ENCODE measurements at places on chromosomes 3 and 15. TPM values are rescaled to one million over a fixed set of nuclear protein-coding genes. Genes with fewer than 3 reads are reported as not detected.

GRCh38 chr3:29408676-29409075, 127.8 kb downstream of the RBMS3 start:
- no peak for DNase-seq

GRCh38 chr15:41048852-41049251, 67.2 kb downstream of the INO80 start:
- no peak for DNase-seq

DNA sequence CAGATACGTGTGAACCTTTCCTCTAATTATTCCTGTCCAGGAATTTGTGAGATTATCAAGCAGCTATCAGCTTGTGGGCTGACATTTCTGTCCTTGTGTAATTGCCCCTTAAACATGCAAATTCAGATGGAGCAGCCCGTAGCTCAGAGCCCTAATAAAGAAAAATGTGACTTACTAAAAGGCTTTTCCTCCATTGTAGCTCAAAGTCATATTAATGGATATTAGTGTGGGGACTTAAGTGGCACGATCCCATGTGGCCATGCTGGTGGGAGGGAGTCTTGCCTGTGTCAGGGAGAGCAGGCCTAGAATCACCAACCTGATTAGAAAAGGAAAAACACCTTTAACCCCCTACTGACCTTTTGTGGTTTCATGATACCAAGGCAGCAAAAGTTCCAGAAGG, 399.2 kb downstream of the LRTM1 start:
- no peak for DNase-seq

DNA sequence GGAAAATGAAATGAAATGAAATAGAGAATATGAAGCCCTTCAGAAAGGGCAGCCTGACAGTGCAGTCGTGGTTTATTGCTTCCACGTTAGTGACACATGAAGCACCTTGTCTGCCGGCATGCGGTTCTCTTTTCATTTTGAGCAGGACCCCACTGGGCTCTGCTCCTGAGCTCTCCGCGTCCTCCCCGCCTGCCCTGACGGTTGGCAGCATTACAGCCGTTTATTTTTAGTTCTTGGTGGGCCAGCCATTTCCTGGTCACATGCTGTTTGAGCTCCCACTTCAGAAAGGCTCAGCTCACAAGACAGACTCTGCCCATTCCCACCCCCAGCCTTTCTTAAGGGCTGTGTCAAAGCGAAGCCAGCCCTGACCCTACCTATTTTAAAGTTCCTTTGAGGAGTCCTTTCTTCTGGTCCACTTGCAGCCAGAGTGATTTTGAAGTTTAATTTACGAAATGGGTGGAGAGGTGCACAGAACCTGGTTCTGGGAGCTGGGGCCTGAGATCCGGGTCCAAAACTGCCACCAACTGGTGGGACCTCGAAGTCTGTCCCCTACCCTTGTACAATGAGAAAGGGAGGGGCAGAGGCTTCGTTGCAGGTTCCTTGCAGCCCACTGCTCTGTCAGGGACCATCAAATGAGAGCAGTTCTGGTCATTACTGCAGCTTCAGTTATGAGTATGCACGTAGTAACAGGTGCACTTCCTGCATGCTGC, 60.1 kb downstream of the MGLL start:
- DNase-seq: no peak

DNA sequence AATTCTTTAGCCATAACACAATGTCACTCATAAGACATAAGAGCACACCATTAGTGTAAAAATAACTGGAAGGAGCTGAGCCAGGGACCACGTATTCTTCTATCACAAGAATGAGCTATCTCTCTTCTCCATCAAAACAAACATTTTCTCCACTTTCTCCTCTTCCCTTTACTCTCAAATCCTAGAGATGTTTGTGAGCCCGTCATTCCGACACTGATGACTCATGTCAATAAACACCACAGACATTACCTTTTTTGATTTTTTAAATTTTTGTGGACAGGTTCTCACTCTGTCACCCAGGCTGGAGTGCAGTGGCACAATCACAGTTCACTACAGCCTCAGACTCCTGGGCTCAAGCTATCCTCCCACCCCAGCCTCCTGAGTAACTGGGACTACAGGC, 86.6 kb downstream of the MEX3B start:
- no peak for DNase-seq

DNA sequence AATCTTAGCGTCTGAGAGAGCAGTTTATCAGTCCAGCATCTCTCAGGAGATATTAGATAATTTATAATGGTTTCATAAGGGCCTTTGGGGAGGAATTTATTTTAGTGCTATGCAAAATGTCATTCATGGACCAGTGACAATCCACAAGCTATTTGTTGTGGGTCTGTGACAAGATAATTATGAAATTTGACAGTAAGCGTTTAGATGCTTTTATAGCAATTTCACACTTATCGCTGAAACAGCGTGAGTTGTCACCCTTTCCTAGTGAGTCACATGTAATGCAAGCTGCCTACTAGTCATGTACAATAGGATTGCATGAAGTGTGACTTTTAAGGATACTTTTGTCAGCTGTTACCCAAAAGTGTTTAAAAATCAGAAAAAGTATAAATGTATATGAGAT, 315.6 kb upstream of the THBS1 start:
- DNase-seq: no peak

DNA sequence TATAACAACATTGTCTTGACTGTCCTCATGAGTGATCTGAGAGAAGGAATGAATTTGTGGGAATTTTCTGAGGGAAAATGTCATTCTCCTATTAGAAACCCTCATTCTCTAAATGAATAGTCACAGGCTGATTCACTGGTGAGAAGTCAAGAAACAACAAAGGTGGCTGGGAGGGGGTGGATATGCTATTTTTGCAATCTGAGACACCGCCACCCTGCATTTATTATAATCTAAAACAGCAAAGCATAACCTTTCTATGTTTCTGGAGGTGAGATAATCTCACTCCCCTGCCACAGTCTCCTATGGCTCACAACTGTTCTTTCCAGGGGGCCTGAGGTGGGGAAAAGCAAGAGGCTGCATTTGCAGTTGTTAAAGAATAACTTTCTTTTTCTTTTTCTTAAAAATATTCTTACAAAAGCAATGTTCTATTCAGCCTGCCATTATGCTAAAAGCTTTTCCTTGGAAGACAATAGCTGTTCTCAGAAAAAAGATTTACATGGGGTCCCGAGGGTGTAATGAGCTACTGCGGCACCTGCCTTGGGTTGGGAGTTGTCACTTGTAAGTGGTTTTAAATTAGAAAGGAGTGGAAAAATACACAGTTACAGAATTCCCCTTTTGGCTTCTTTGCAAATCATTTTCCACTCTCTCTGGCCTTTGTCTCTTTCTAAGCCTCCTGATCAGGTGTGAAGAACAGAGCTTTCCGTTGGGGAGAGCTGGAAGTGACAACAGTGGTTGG, 220.9 kb downstream of the AGBL1 start:
- DNase-seq: no peak

- no peak for DNase-seq
These were observed 13.3 kb upstream of the RBP1 start for GRCh38 chr3:139552632-139553365.

DNA sequence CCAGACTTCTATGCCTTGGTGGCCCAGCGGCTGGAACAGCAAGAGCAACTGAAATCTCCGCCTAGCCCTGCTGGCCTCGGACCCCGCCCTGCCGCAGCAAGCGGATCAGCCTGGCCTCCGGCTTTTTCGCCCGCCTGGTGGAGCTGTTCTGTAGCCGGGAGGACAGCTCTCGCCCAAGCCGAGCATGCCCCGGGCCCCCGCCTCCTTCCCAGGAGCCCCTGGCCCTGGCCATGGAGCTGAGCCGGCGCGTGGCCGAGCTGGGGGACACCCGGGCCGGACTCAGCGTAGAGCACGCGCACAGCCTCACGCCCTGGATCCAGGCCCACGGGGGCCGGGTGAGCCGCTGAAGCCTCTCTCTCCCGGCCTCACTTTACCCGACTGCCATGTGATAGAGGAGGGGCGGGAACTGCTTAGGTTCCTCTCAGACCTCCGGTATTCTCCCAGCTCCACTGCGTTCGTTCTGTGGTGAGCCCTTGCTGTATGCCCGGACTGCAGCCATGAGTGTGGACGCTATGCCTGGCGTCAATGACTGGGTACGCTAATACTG, 24.1 kb upstream of the MRPL3 start:
- no peak for DNase-seq

DNA sequence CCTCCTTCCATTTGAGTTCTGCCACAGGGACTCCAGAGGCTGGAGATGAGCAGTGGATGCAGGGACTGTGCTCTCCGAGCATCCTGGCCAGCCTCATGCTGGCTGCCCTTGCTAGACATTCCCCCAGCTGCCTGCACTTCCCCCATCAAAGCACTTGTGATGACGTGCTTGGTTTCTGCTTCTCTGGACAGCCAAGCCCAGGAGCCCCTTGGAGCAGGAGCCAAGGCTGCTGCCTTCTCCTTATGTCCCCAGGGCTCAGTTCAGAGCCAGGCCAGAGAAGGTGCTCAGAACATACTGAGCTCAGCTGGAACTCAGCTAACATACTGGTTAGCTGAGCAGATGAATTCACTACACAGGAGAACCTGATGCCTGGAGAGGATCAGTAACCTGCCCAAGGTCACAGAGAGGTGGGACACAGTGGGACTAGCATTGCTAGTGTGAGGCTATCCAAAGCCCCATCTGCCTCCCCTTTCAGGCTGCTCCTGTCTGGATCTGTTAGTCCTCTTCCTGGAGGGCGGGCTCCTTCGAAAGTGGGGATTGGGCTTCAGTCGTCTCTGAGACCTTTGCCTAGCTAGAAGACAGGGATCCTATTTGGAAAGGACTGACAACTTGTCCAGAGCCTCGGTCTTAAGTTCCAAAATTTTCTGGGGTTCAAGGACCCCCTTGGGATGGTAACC, 4.3 kb downstream of the PCBP4 start:
- DNase-seq: no peak

DNA sequence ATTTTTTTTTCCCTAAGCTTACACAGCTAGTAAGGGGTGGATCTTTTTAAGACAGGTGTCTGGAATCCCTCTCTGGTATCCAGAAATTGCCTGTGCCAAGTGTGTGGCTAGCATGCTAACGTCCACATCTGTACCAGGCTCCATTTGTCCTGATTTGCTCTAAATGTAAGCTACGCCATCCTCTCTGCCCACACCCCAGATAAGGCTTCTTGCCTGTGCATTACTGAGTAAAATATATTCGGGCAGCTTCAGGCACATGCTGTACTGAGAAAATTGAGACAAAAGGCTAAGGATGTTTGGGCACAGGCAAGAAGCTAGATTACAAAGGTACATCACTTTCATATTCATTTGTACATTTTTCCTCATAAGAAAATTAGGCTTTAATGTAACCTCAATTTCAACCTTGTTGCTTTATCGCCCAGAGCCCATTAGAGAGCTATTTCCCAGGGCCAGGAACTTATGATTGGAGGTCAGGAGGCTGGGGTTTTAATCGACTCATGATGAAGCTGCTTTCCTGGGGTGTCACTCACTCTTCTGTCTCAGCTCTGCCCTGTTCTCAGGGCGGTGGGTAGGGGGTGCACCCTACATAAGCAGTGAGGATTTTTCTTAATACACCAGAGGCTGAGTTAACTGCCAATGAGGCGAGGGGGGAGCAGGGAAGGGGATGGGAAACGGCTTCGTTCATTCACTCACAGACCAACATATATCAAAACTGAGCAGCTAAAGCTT, 106.3 kb downstream of the RORA start:
- no peak for DNase-seq

DNA sequence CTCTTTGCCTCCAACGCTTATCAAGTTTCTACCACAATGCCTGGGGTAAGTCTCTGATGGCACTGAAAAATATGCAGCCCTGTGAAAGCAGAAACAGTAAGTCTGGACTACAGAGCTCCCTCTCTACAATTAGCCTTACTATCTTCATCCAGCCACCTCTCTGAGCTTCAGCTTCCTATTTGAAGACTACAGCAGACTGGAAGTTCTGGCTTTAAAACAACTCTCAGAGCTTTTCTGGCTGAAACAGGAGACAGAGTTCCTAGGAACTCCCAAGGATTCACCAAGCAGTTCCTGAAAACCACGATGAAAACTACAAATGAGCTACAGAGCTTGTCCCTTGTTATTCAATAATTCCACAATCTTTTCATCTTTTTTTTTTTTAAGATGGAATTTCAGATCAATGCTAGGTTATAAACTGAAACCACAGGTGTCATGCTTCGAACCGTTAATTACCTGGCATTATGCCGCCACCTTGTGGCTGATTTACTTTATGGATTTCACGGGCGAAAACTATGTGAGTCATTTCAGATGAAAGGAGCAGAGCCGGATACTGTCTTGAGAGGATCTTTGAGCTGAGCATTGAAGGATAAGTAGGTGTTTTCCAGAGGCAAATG, 3.9 kb downstream of the CRYGS start:
- peak; percentile 75 for DNase-seq

GRCh38 chr15:69415381-69415780, 1.2 kb downstream of the KIF23 start:
- DNase-seq: no peak

- DNase-seq: no peak
These were observed 11.2 kb downstream of the LRRK1 start for GRCh38 chr15:100930306-100930848.

- no peak for DNase-seq
These were observed 14.3 kb upstream of the IL20RB start for GRCh38 chr3:136943436-136943835.

GRCh38 chr3:14558029-14558428, 17.9 kb upstream of the GRIP2 start:
- DNase-seq: no peak

GRCh38 chr3:19931180-19931692, 2.8 kb downstream of the EFHB start:
- no peak for DNase-seq

DNA sequence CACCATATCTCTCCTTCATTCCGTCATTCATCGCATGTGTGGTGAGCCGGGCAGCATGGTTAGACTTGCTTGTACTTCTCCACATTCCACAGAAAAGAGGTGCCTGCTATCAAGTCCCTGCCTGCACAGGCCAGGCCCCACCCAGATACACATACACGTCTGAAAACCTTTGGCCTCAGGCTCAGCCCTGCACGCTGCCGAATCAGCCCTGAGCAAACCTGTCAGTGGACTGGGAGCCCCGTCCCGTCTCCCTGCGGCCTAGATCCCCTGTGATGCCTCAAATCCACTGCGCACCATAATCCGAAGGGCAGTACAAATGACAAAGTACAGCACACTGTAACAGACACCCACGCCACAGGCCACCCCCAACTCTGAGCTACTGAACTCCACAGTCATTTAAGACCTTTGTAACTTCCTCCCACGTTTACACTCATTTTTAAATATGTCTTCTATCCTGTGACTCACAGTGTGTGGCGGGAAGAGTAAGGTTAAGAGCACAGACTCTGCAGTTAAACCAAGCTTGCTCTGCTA, 67.1 kb downstream of the MB21D2 start:
- DNase-seq: peak; percentile 44

Gene CHRFAM7A
- total RNA-seq: 0.90 TPM

Gene TMCO5A
- not detected for total RNA-seq

Gene KLHL25
- total RNA-seq: 2.4 TPM

Gene ESYT3
- 0.17 TPM for total RNA-seq

Gene ADPRH
- not detected for total RNA-seq

Gene ITGA11
- total RNA-seq: 0.41 TPM

Gene CCDC50
- 121 TPM for total RNA-seq

Gene TNFSF10
- total RNA-seq: 9.5 TPM

Gene RYR3
- 0.16 TPM for total RNA-seq

Gene ITIH3
- total RNA-seq: not detected

Gene CYP1A2
- total RNA-seq: not detected

Gene TGM4
- total RNA-seq: 1.2 TPM

Gene NR2E3
- total RNA-seq: not detected

Gene COL6A5
- total RNA-seq: not detected

Measured in H4 (cell line).